ENCODE measurements at places on chromosomes 11 and 22. TPM values are rescaled to one million over a fixed set of nuclear protein-coding genes. Genes with fewer than 3 reads are reported as not detected.
A peak's percentile ranks its signal among the peaks of the same experiment; 100 is the strongest.

- no peaks in the 10 kb centered on the region for H3K27me3 ChIP-seq
- no peak for DNase-seq
- H3K4me1 ChIP-seq = peaks cover 22% of the 10 kb centered on the region
- no peak overlapping the region for H3K4me3 ChIP-seq
Measured at GRCh38 chr11:69300120-69301060, 6.4 kb downstream of the MYEOV start.

Gene RELT
- 2.2 TPM for total RNA-seq

- no peak for DNase-seq
- no peak overlapping the region for H3K4me3 ChIP-seq
- H3K27me3 ChIP-seq = no peaks in the 10 kb centered on the region
- no peaks in the 10 kb centered on the region for H3K4me1 ChIP-seq
- no peaks in the 10 kb centered on the region for H3K36me3 ChIP-seq
Measured at GRCh38 chr11:17547932-17548331, 873 bp downstream of the OTOG start.

DNA sequence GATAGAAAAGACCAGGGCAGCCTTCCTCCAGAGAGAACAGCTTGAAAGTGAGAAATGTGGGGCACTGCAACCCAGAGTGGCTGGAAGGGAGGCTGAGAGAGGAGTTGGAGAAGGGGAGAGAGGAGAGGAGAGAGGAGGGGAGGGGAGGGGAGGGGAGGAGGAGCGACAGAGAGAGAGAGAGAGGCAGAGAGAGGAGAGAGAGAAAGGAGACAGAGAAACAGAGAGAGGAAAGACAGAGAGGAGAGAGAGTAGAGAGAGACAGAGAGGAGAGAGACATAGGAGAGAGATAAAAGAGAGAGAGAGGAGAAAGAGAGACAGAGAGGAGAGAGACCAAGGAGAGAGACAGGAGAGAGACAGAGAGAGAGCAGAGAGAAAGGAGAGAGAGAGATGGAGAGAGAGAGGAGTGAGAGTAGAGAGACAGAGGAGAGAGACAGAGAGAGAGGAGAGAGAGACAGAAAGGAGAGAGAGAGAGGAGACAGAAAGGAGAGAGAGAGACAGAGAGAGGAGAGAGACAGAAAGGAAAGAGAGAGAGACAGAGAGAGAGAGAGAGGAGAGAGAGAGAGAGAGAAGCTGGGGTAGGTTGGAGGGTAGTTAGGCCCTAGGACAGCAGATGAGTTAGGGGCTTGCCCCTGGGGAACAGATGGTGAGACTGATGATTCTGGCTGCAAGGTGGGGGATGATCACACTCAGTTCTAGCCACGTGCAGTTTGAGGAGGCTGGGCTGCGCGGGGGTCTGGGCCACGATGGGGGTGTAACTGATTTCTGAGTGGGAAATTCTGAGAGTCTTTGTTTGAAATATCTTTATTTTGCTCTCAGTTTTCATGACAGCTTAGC, 8.5 kb upstream of the SCYL1 start:
- no peak overlapping the region for H3K27ac ChIP-seq
- H3K4me1 ChIP-seq = no peaks in the 10 kb centered on the region
- H3K27me3 ChIP-seq = no peaks in the 10 kb centered on the region
- H3K36me3 ChIP-seq = no peaks in the 10 kb centered on the region

DNA sequence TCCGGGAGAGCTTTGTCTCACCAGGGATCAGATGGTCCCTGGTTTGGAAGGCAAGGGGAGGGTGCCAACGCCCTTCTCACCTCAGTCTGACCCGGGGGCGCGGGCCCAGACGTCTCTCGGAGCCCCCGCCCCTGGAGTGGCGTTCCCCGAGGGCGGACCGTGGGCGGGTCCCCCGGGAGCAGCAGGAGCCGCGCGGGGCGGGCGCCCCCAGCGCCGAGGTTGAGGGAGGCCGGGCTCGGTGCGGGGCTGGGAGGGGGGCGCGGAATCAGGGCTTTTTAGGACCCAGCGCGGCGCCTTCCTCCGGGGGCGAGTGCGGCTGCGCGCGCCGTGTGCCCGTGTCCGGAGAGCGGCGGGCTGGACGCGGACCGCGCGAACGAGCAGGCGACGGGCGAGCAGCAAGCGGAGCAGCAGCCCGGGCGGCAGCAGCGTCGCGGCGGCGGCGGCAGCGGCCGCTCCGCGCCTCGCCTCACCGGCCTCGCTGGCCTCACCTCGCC, at the start of gene KCNC1:
Gene KCNC1, plus strand, starts transcription at position 364 of the 494 bp plus-strand sequence. CDS start 1,222 bp downstream, outside the sequence.
- peak within 1 kb of the TSS; percentile 43 for H3K4me3 ChIP-seq
- no peak for DNase-seq
- H3K27me3 ChIP-seq = peaks cover 43% of the 10 kb centered on the region
- H3K4me1 ChIP-seq = no peaks in the 10 kb centered on the region
- H3K36me3 ChIP-seq = no peaks in the 10 kb centered on the region
